ENCODE measurements at places on chromosomes 2 and 18.

DNA sequence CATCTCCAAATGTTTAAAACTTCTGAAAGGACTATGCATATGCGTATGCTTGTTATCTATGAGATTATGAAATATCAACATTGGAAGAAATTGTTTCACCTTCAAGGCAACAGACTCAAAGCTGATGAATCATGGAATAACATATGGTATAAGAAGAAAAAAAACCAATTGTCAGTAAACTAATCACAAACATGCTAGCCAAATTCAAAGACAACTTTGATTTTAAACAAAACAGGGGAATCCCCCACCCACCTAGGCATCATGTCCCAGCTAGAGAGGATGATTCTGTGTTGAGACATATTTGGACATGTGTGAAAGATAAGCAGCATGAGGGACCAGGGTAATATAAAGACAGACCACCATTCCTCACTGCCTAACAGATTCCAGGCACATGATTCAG is 147.7 kb downstream of the WDPCP start:
- DNase-seq, result no peak

GRCh38 chr2:177298191-177298590 is 33.7 kb upstream of the NFE2L2 start:
- no peak for DNase-seq

- no peak for DNase-seq
These were observed at the start of gene DCDC2C for GRCh38 chr2:3703236-3703756. Gene DCDC2C, plus strand, starts transcription at chr2:3703575. Its CDS starts 177 bp downstream, at chr2:3703752.

- DNase-seq, result no peak
These were observed 62.4 kb downstream of the PPP1R1C start for GRCh38 chr2:182048088-182048487.

GRCh38 chr2:178220814-178221213 is 26.5 kb downstream of the OSBPL6 start:
- no peak for DNase-seq

DNA sequence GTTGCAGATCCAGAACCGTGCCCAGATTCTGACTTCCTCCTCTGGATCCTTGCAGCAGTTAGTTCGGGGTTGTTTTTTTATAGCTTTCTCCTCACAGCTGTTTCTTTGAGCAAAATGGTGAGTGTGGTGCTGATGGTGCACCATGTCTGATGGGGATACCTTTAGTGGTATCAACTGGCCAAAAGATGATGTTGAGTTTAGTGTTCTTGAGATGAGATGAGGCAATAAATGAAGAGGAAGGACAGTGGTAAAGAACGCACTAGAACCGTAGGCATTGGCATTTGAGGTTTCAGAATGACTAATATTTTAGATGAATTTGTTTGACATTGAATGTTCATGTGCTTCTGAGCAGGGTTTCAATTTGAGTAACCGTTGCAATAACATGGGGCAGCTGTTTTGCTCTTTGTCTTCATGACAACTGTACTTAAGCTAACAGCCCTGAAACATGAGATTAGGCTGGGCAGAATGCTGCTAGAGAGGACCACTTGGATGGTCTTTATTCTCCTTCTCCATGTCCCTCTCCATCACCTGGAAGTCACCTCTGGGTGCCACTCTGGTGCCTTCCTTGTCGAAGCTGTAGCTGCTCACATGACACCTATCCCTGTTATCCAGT is 3.9 kb downstream of the CTLA4 start:
- no peak for DNase-seq

DNA sequence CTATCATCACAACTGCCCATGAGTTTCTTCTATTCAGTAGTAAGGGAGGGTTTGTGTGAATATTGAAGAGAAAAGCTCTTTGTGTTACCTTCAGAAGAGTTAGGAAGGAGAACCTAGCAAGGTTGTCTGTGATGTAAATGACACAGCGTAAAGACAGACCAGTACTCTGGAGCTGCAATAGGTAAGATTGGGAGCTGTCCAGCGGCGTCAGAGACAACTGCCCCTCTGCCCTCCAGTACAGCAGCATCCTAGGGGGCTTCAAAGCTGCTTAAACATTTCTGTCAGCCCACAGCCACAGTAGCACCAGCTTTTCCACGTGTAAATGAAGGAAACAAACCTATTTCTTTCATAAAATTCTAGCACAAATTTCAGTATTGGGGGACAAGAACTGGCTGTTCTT is 34.5 kb downstream of the NYAP2 start:
- DNase-seq, result no peak

GRCh38 chr2:216029416-216030129 is 16.2 kb upstream of the MREG start:
- DNase-seq, result no peak

DNA sequence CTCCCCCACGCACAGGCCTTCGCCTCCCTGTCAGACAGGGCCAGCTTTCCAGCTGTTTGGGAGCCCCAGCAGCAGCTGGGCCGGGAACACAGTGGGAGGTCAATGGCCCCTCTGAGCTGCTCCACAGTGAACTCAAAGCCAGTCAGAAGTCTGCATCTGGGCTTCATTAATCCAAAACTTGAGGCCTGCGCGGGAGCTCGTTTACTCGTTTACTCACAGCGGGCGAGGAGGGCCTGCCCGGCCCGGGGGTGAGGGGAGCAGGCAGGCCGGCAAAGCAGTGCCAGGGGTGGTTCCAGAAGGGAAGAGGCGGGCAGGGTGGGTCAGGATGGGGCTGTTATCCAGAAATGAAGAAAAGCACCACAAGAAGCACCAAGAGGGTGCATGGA is 36.8 kb upstream of the SEMA4C start:
- DNase-seq, result no peak

DNA sequence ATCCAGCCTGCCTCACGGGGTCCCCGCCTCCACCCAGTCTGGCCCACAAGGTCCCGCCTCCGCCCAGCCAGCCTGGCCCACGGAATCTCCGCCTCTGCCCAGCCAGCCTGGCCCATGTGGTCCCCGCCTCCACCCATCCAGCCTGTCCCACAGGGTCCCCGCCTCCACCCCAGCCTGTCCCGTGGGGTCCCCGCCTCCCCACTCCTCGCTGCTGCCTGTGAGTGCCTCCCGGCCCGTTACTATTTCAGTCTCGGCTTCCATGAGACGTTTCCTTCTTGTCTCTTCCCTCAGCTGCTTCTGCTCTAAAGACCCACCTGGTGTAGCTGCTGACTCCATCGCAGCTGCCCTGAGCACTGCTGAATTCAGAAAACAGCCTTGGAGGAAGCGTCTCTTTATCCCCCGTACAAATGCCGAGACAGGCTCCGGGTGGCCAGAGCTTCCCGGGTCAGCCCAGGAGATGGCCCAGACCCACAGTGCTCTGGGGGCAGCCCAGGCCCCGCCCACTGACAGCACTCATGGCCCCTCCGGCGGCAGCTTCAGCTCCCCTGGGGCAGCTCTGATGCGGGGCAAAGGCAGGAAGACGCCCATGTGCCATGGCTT is 69.8 kb downstream of the NFATC1 start:
- no peak for DNase-seq

DNA sequence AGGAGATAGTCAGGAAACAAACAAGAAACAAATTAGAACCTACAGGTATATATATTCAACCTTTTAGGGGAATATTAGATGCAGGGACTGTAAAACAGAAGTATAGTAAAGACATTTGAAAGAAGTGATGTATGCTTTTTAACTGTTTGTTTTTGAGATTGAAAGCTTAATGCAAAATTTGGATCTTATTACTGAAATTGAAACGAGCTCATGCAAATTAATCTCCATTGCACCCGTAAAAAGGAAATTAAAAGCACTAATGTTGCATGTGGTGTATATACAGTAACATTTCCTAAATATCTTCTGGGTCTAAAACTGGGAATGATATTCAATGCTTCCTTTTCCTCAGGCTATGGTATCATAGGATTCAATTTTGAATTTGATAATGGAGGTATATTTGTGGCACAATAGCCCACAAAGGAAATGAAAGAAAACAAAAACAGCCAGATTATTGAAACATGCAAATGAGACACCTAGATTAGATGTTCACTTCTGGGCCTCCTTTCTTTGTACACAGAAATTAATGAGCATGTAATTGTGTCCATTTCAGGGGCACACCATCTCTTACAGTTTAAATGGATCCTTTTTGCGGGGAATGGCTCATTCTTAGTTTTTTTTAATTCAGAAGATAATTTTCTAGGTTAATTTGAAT is 1.6 kb upstream of the ELOA2 start:
- no peak for DNase-seq

GRCh38 chr2:143950704-143951103 is 569.2 kb downstream of the ZEB2 start:
- DNase-seq, result no peak

DNA sequence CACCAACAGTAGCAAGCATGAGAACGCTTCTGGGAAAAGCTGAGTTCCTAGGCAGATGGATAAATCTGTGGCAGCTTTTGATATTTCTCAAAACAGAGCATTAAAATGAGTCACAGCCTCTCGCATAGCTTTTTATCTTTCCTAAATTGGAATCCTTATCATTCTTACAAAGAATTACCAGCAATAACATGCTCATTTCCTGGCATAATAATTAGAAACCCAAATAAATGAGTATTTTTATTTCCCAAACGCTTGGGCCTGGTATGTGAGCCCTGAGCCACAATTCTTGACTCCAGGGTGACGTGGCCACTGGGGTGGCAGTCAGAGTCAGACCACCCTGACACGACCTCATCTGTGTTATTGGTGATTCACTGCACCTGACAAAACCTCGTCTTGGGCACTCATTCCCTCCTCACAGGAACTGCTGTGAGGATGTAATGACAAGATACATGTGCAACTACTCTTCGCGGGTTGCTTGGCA is 210.7 kb downstream of the ARL4C start:
- no peak for DNase-seq

DNA sequence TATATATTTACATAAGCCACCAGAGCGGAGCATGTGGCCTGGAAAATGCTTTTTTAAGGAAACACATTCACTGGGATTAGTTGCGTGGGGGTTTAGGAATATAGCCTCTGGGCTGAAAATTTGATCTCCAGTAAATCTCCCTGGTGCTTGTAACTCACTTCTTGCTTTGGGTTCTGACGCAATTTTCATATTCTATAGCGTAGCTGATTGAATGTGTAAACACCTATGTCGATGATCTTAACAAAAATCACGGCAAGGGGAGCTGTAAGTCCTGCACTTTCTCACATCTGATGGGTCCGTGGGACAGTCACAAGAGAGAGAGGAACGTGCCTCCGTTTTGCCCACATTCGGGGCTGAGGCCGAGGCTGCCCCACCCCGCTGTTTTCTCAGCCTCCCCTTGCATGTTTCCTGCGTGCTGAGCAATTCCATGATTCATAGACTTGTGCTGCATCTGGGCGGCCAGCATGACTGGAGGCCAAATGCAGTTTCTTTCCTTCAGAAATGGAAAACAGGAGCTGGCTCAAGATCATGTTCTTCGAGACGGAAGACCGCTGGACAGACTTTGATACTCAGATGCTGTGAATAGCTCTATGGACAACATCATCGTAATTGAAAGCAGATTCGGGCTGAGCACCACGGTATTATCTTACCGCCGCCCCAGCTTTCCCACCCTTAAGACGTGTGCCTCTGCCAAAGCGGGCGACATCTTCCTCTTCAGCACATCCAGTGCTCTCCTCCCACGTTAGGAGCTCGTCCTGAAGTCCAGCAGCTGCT is 109.2 kb downstream of the TMEM18 start:
- DNase-seq, result no peak

- DNase-seq, result no peak
These were observed 241.3 kb downstream of the PRKCE start for GRCh38 chr2:45892757-45893156.

GRCh38 chr2:230932556-230933511 is 7.8 kb upstream of the GPR55 start:
- no peak for DNase-seq

- no peak for DNase-seq
These were observed 73.6 kb downstream of the ACOXL start for GRCh38 chr2:110805894-110806452.

DNA sequence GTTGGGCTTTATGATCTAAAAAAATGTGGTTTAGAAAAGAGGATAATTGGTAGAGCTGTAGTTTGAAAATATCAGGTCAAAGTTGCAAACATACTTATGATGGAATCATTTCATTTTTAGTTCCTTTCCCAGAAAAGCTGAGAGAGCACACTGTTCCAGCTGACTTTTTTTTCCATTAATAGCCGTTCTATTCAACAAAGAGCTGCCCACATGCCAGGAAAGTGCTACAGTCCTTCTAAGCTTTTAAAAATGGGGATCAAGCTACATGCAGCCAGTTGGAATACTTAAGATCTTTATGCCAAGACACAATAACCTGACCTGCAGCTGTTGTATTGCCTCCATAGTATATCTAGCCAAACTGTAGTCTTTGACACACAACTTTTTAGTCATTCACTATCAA is 111.5 kb downstream of the GALNT3 start:
- no peak for DNase-seq

DNA sequence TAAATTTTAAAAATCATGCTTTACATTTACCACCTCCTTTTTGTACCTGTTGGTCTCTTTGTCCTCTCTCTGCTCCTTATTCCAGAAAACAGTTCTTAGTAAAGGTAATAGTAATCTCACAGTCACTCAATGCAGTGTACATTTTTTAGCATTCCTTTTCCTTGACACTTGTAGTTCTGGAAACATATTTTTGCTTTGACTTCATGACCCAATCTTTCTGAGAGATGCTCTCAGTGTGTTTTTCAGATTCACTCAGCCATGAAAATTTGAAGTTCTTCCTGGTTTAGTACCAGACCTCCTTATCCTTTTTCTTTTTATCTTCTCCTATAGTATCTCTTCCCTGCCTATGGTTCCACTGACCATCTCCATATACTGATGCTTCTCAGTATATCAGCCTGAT is 747.5 kb upstream of the ZEB2 start:
- DNase-seq, result no peak

DNA sequence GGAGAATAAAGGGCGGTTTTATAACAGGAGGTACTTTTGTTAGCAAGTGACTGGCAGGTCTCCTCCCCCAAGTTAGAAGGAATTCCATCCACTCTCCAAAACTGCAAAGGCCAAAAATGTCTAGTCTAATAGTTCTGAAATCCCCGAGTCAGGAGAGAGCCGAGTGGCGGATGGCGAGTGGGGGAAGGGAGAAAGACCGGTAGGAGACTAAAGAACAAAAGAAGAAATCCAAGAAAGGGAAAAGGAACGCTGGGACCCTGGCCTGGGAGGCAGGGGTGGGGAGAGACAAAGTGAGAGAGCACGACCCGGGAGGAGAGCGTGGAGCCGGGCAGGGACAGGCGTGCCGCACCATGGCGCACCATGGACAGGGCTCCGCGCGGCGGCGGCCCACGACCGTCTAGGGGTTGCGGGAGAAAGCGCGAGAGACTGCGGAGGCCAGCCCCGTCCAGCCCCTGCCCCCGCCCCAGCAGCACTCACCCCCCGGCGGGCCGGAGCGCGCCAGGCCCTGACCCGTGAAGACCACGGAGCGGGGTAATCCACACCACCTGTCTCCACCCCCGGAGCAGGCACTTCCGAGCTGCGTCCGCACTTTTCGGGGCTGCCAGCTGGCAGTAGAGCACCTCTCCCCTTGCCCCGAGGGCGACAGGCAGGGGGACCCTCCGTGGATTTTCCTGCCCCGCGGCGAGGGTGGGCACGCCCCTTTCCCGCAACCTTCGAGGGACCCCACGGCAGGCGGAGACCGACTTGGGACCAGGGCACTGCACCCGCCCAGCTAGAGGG is 1.6 kb downstream of the CDH2 start:
- no peak for DNase-seq

DNA sequence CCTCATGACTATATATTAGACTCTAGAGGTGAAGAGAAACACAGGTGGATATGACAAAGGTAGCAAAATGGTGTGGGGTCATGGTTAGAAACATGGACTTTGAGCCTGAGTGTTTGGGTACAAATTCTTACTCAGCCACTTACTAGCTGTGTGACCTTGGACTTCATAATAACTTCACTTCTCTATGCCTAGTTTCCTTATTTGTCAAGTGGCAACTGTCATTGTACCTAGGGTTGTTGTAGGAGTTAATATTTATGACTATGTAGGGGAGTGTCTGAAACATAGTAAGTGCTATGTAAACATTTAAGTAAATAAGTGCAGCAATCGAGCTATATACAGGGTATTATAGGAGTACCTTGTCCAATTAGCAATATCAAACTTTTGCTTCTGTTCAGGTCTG is 49.7 kb upstream of the RAPH1 start:
- no peak for DNase-seq
